ENCODE measurements at places on chromosomes 1 and 21. TPM values are rescaled to one million over a fixed set of nuclear protein-coding genes. Genes with fewer than 3 reads are reported as not detected.

DNA sequence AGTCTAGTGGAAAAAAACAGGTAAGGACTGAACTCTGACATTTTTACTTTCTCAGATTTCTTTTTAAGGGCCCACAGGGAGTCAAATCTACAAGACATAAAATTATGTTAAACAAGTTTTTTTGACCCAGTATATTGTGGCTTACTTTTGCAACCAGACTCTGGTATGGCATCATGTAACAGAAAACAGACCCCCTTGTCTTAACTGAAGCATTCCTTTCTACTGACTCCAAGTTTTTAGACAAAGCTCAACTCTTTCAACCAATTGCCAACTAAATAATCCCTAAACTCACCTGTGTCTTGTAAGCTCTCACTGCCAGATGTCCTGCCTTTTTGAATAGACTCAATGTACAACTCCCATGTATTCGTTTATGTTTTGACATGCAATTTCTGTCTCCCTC, 64.3 kb downstream of the FASLG start:
- no peaks in the 10 kb centered on the region for H3K27me3 ChIP-seq
- no peak for DNase-seq
- peaks cover 4% of the 10 kb centered on the region for H3K4me1 ChIP-seq

DNA sequence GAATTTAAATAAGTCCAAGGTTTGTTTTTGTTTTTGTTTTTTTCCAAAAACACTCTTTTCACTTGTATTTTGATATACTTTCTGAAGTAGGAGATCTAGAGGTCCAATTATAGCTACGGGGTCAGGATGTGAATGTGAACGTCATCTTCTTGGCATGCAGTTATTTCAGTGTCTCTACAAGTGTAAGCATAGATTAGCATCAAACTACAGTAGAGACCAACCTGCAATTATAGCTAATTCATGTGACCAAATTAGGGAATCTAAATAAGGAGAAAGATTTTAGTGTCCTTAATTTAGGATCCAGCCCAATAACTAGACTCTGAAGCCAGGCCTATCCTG, 107.3 kb upstream of the PALMD start:
- no peak overlapping the region for H3K27ac ChIP-seq
- H3K36me3 ChIP-seq, result no peaks in the 10 kb centered on the region
- H3K4me3 ChIP-seq, result no peak overlapping the region
- no peaks in the 10 kb centered on the region for H3K4me1 ChIP-seq
- no peaks in the 10 kb centered on the region for H3K27me3 ChIP-seq

DNA sequence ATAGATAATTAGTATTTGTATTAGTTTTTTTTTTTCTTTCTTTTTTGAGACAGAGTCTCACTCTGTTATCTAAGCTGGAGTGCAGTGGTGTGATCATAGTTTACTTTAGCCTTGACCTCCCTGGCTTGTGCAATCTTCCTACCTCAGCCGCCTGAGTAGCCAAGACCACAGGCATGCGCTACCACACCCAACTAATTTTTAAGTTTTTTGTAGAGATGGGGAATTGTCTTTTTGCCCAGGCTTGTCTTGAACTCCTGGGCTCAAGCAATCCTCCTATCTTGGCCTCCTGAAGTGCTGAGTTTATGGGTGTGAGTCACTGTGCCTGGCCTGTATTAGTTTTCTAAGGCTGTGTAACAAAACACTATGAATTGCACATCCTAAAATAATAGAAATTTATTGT, 58.3 kb downstream of the MSH4 start:
- H3K27ac ChIP-seq, result no peak overlapping the region
- no peaks in the 10 kb centered on the region for H3K4me1 ChIP-seq
- no peak for DNase-seq

GRCh38 chr1:27549807-27550408, 54.0 kb downstream of the AHDC1 start:
- H3K4me1 ChIP-seq, result peaks cover 2% of the 10 kb centered on the region
- no peak overlapping the region for H3K27ac ChIP-seq
- DNase-seq, result no peak
- peaks cover 85% of the 10 kb centered on the region for H3K36me3 ChIP-seq
- H3K4me3 ChIP-seq, result no peak overlapping the region
- H3K27me3 ChIP-seq, result no peaks in the 10 kb centered on the region

DNA sequence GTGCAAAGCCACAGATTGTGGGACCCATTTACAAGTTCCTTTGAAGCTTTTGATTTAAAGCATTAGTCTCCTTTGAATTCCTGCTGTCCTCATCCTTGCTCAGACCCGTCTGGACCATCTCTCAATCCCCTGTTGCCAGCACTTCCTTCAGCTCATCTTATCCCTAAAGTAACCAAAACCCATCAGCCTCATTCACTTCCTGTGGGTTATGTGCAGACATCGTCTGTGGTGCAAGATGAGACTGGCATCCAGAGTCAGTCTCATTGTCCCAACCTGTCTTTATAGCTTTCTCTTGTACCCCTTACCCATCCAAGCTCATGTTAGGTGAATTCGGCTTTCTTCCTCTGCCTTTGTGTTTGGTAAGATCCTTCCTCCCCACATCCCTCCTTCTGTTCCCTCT, 29.3 kb downstream of the ATP1A1 start:
- H3K27ac ChIP-seq, result no peak overlapping the region
- no peaks in the 10 kb centered on the region for H3K27me3 ChIP-seq
- no peak for DNase-seq
- peaks cover 96% of the 10 kb centered on the region for H3K36me3 ChIP-seq
- no peak overlapping the region for H3K4me3 ChIP-seq

GRCh38 chr1:8461351-8462110, 143.6 kb downstream of the SLC45A1 start:
- peaks cover 11% of the 10 kb centered on the region for H3K36me3 ChIP-seq
- no peaks in the 10 kb centered on the region for H3K27me3 ChIP-seq
- H3K27ac ChIP-seq, result no peak overlapping the region
- DNase-seq, result no peak

GRCh38 chr1:32724678-32725614, 22.4 kb upstream of the SYNC start:
- DNase-seq, result peak; percentile 16
- H3K4me1 ChIP-seq, result peaks cover 13% of the 10 kb centered on the region
- no peaks in the 10 kb centered on the region for H3K36me3 ChIP-seq
- peaks cover 2% of the 10 kb centered on the region for H3K27me3 ChIP-seq
- no peak overlapping the region for H3K27ac ChIP-seq

GRCh38 chr1:203127666-203128430, at the start of gene ADORA1:
TSS of gene ADORA1 (plus strand) at chr1:203127726. CDS start at chr1:203128842, 1,116 bp downstream.
- no peak within 1 kb of the TSS for H3K27ac ChIP-seq
- peaks cover 8% of the 10 kb centered on the region for H3K4me1 ChIP-seq
- peak within 1 kb of the TSS; percentile 27 for H3K4me3 ChIP-seq

DNA sequence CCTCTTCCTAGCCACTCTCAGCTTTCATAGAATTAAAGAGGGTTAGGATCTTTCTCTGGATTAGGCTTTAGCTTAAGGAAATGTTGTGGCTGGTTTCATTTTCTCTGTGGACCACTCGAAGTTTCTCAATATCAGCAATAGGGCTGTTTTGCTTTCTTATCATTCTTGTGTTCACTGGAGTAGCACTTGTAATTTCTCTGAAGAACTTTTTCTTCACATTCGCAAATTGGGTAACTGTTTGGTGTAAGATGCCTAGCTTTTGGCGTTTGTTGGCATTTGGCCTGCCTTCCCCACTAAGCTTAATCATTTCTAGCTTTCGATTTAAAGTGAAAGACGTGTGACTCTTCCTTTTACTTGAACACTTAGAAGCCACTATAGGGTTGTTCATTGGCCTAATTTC, 210.8 kb upstream of the PROX1 start:
- H3K27ac ChIP-seq, result no peak overlapping the region
- no peaks in the 10 kb centered on the region for H3K36me3 ChIP-seq
- no peaks in the 10 kb centered on the region for H3K27me3 ChIP-seq
- no peak for DNase-seq

GRCh38 chr1:88302843-88303486, 381.1 kb upstream of the PKN2 start:
- no peaks in the 10 kb centered on the region for H3K4me1 ChIP-seq
- H3K36me3 ChIP-seq, result no peaks in the 10 kb centered on the region
- no peak overlapping the region for H3K27ac ChIP-seq
- H3K4me3 ChIP-seq, result no peak overlapping the region

DNA sequence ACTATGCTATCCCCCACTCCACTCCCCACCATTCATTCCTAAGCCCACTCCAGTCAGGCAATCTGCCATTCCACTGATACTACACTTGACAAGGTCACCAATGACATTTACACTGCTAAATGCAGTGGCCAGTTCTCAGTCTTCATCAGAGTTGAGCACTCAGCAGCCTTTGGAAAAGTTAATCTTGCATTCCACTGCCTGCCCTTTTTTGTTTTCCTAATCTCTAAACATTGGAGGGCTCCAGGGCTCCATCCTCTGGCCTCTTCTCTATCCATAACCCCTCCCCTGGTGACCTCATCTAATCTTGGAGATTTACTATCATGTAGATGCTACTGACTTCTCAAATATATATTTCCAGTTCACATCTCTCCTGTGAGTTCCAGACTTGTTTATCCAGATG, 70.9 kb upstream of the S1PR1 start:
- no peak overlapping the region for H3K27ac ChIP-seq
- no peaks in the 10 kb centered on the region for H3K27me3 ChIP-seq
- no peaks in the 10 kb centered on the region for H3K4me1 ChIP-seq
- DNase-seq, result no peak
- H3K4me3 ChIP-seq, result no peak overlapping the region

GRCh38 chr1:27049607-27050006, 37.0 kb upstream of the TENT5B start:
- H3K27ac ChIP-seq, result no peak overlapping the region
- H3K36me3 ChIP-seq, result no peaks in the 10 kb centered on the region
- no peaks in the 10 kb centered on the region for H3K4me1 ChIP-seq
- DNase-seq, result no peak
- no peaks in the 10 kb centered on the region for H3K27me3 ChIP-seq

DNA sequence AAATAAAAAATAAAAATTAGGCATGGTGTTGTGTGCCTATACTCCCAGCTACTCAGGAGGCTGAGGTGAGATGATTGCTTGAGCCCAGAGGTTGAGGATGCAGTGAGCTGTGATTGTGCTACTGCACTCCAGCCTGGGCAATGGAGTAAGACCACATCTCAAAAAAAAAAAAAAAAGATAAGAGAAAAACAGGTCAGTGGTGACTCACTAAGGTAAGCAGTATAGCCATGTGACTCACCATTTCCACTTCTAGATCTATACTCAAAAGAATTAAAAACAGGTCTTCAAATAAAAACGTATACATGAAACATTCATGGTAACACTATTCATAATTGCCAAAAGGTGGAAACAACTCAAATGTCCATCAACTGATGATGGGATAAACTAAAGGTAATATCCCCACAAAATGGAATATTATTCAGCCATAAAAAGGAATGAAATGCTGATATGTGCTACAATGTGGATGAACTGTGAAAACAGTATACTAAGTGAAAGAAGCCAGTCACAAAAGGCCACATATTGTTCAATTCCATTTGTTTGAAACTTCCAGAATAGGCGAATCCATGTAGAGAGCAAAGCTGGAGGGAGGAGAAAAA, 75.1 kb downstream of the ZNF281 start:
- no peaks in the 10 kb centered on the region for H3K27me3 ChIP-seq
- H3K27ac ChIP-seq, result no peak overlapping the region
- H3K36me3 ChIP-seq, result no peaks in the 10 kb centered on the region
- no peak for DNase-seq

DNA sequence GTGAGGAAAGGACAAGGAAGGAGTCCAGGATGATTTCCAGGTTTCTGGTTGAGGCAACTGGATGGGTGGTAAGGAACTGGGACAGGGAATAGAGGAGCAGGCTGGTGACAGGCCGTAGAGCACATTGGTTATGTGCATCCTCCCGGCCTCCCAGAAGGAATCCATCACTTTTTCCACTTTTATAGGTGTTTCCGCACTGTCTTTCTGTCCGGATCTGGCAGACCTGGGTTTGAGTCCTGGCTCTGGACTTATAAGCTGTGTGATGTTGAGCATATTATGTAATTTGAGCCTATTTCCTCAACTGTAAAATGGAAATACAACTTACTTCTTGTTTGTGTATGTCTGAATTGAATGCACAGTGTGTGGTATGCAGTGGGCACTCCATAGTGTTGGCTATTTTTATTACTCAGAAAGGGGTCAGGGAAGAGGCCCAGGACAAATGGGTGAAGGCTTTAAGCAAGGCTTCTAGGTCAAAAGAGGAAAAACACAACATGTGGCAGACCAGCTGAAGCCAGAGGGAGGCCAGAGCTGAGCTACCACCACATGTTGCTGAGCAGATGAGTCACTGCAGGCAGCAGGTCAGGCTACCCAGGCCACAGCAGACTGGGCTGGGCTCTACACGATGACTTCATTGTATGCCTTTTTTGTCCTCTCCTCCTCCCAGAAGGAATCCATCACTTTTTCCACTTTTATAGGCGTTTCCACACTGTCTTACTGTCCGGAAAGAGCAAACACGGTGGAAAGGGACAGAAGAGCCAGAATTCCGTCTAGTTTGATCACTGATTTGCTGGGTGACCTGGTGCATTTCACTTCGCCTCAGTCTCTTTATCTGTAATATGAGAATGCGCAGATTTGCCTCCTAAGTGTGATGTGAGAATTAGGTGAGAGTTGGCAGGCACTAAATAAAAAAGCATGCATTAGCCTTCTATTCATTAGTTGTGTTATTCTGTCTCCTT, 791 bp upstream of the MAST2 start:
- H3K27ac ChIP-seq, result peak overlapping the region; percentile 51
- no peaks in the 10 kb centered on the region for H3K36me3 ChIP-seq
- peak; percentile 6 for DNase-seq
- H3K4me1 ChIP-seq, result peaks cover 6% of the 10 kb centered on the region

GRCh38 chr1:55363268-55363667, 148.1 kb upstream of the USP24 start:
- peaks cover 1% of the 10 kb centered on the region for H3K36me3 ChIP-seq
- H3K4me3 ChIP-seq, result no peak overlapping the region
- H3K27me3 ChIP-seq, result no peaks in the 10 kb centered on the region
- H3K27ac ChIP-seq, result peak overlapping the region; percentile 97

GRCh38 chr21:25934771-25935224, 200.0 kb downstream of the GABPA start:
- no peak overlapping the region for H3K27ac ChIP-seq
- no peak overlapping the region for H3K4me3 ChIP-seq
- no peaks in the 10 kb centered on the region for H3K36me3 ChIP-seq
- DNase-seq, result no peak
- H3K27me3 ChIP-seq, result no peaks in the 10 kb centered on the region

- H3K4me3 ChIP-seq, result no peak overlapping the region
- H3K36me3 ChIP-seq, result no peaks in the 10 kb centered on the region
- H3K27me3 ChIP-seq, result no peaks in the 10 kb centered on the region
- no peak for DNase-seq
- H3K27ac ChIP-seq, result no peak overlapping the region
- peaks cover 21% of the 10 kb centered on the region for H3K4me1 ChIP-seq
These were observed 6.8 kb upstream of the LRRN2 start for GRCh38 chr1:204692325-204692840.

DNA sequence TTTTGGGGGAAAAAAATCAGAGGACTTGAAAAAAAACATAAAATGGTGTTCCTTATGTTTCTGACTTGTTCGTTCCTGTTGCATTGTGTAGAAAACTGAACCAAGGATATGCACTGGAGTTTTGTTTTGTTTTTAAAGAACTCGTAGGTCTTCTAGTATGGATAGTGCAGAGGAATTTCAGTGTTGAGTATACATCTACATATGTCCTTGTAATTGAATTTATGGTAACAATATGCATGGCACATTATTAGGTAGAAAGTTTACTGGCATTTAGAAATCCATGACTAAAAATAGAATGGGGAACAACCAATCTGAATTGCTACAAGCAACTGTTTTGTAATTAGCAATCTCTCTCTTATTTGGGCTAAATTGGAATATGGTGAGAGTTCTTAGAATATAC, 188.3 kb upstream of the ZRANB2 start:
- H3K4me3 ChIP-seq, result no peak overlapping the region
- no peak overlapping the region for H3K27ac ChIP-seq
- H3K27me3 ChIP-seq, result no peaks in the 10 kb centered on the region
- no peaks in the 10 kb centered on the region for H3K36me3 ChIP-seq

Gene CDC42BPA
- total RNA-seq, result 3.9 TPM

Gene CFHR1
- total RNA-seq, result 1.3 TPM

Gene PLA2G2A
- total RNA-seq, result 0.28 TPM

Gene RXFP4
- total RNA-seq, result not detected

All from thymus (tissue), 14 donors.